ENCODE measurements at places on chromosomes 6 and 20.
A peak's percentile ranks its signal among the peaks of the same experiment; 100 is the strongest.

DNA sequence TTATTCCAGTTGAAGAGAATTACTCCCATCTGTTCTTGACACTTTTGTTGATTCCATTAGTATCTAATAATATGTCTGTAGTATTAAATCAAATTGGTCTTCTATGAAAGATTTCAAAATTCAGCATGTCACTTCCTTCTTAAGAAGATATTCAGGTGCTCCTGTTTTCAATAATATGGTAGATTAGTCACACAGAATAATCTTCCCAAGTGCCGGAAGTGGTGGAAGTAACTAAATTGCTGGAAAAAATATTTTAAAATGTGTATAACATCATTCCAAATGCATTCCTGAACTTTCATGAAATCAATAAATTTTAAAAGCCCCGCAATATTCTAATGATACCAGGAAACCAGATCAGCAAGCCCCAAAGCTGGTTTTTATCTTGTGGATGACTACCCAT, 281.3 kb downstream of the EPM2A start:
- no peak for DNase-seq

GRCh38 chr20:50113420-50114224, 672 bp upstream of the UBE2V1 start:
- DNase-seq: no peak

DNA sequence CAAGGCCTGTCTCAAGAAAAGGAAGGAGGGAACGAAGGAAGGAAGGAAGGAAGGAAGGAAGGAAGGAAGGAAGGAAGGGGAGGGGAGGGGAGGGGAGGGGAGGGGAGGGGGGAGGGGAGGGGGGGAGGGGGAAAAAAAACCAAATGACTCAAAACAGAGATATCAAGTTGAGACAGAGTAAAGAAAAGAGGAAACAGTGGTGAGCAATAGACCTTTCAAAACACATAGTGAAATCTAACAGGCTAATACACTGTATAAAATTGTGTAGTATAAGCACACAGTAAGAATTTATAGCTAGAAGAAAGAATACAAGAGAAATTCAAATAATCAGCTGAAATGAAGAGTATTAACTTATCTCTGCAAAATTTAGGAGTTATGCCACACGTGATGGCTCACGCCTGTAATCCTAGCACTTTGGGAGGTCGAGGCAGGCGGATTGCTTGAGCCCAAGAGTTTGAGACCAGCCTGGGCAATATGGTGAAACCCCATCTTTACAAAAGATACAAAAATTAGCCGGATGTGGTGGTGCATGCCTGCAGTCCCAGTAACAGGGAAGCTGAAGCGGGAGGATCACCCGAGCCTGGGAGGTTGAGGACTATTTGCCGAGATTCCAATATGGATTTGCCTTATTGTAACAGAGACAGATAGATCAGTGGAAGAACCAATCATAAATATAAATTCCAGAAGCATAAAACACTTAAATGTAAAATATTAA, 123.2 kb downstream of the PRND start:
- DNase-seq: peak; percentile 18

DNA sequence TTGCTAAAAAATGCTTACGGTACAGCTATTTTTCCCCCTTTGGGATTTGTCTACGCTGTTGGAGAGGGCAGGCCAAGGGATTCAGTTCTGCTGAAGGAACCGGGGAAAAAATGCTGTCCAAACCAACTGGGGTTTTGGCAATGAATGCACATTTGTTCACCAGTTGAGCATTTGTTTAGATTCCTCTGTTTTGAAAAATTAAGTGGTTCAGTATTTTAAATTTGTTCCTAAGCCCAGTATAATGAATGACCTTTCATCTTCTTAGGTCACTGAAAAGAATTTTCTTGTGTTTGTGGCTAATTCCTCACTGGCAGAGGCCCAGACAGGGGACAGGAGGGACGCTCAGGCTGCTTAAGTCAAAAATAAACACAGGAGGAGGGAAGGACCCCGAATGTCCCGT, 10.8 kb upstream of the EYA2 start:
- DNase-seq: no peak

DNA sequence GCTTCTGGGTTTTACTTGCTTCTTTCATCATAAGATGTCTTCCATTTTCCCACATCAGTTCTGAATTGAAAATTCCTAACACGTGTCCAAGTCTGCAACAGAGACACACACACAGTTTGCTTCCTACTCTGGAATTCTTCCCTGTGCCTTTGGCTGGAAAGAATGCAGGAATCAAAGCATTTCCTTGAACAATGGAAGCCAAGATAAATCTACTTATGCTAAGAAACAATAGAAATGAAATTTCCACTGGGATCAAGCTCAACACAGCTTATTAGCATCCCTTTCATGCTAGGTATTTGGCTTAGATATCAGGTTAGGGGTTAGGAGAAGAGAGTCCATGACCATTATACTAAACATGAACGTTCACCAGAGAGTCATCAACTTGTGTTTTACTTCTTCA, 101.1 kb upstream of the SCAF8 start:
- DNase-seq: no peak

DNA sequence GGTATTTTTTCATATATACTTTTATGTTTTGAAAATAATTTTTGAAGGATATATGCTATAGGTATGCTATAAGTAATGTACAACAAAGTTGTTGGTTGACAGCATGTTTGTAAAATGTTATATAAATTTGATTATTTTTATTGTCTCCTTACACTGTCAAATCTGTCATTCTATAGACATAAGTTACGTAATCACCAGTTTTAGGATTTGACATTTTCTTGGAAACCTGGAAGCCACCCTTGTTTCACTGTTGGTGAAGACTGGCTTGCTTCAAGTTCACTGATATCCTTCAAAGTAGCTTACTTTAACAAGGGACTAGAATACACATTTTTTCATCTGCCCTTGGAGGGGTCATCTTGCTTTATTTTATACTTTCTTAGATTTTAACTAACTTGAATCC, 1288.6 kb upstream of the EYS start:
- no peak for DNase-seq

- no peak for DNase-seq
Observed at GRCh38 chr6:16894301-16894700, 133.0 kb upstream of the ATXN1 start.

DNA sequence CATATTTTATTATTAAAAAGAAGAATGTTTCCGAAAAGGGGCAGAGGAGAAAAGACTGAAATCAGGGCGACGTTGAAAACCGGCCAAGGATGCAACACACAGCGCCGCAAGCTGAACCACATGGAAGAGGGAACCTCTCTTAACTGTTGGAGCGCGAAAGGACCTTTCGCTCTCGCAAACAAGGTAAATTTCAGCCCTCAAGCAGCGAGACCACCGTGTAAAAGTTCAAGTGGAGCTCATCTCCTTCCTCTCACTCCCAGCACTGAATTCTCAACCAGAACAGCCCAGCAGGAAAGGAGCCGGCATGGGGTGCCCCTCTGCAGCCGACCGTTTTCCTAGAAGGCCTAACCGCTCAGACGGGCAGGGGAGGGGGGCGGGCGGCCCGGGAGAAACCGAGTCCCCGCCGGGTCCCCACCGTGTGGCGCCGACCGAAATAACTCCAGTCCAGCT, 621 bp downstream of the GPR63 start:
- peak; percentile 63 for DNase-seq

GRCh38 chr6:169934699-169935347, 183.4 kb downstream of the ERMARD start:
- DNase-seq: no peak

Data from KBM-7 (cell line).